ENCODE measurements at places on chromosomes 3 and 15.

GRCh38 chr3:48474619-48475018 is 28.1 kb downstream of the ATRIP start:
- no peak for DNase-seq

GRCh38 chr3:110734524-110734923 is 337.1 kb upstream of the NECTIN3 start:
- DNase-seq = no peak

- no peak for DNase-seq
These were observed 74.6 kb downstream of the GTPBP8 start for GRCh38 chr3:113065336-113065735.

DNA sequence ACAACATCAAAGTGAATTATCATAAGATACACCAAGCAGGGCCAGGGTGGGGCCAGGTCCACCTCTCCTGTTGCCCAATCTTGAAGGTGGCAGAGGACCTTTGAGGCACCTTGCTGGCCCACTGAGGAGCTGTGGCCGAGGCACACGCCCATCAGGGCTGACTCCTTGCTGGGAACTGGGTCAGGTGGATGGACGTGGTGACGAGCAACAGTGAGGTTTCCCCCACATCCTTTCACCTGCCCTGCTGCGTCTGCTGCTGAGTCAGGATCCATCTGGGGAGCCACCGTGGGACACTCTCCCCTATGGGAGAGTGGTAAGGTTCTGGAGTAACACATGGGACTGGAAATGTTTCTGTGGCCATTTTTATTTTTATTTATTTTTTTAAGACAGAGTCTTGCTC is 17.3 kb upstream of the FURIN start:
- DNase-seq = no peak

GRCh38 chr3:137771401-137772213 is 7.5 kb downstream of the SOX14 start:
- no peak for DNase-seq

DNA sequence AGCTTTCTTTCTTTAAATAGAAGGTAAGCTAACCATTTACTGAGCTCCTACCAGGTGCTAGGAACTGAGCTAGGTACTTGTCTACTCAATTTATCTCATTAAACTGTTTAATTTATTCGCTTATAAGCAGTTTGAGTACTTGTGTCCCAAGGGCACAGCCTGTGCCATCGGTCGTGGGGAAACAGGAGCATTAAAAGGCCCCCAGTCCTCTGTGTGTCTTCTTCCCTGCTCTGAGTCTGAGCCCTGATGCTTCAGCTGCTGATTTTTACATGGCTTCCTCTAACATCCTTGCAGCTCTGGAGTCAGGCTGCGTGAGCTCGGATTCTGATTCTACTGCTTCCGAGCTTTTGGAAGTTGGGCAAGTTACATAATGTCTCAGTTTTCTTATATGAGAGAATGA is 239.5 kb downstream of the EDEM1 start:
- DNase-seq = no peak

GRCh38 chr3:194561306-194561974 is 71.8 kb downstream of the TMEM44 start:
- no peak for DNase-seq

DNA sequence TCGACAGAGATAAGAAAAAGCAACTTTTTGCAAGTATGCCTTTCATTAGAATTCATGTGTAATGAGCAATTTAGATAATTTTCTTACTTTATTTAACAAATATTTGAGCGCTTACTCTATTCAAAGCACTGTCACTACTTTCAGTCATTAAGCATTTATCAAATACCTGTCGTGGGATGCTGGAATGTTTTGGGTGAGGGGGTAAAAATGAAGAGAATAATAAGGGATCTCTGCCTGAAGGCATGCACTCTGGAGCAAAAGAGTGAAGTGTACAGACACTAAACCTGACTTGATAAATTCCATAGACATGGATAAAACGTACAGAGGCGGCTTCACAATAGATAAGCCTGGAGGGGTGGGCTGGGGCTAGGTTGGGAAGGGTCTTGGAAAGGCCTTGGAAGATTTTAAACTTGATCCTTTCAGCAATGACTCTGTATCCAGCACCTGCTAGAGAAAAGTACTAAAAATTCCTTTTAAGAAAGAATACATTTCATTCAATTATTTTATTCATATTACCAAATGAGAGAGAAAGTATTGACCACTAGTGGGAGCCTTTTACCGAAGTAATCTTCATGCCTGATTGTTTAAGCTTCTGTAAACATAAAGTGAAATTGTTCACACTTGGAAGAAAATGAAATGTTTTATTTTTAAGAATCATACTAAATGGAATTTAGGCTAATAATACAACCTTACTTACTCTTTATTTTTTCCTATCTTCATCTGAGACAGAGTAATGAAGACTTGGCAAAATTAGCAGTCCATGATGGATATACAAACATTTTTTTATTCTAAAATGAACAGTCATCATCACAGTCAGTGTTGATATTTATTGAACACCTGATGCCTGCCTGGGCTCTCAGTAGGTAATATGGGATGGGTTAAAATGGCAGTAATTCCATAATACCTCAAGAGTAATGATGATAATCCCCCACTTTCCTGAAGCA is 113.2 kb downstream of the PPP2R3A start:
- DNase-seq = no peak

DNA sequence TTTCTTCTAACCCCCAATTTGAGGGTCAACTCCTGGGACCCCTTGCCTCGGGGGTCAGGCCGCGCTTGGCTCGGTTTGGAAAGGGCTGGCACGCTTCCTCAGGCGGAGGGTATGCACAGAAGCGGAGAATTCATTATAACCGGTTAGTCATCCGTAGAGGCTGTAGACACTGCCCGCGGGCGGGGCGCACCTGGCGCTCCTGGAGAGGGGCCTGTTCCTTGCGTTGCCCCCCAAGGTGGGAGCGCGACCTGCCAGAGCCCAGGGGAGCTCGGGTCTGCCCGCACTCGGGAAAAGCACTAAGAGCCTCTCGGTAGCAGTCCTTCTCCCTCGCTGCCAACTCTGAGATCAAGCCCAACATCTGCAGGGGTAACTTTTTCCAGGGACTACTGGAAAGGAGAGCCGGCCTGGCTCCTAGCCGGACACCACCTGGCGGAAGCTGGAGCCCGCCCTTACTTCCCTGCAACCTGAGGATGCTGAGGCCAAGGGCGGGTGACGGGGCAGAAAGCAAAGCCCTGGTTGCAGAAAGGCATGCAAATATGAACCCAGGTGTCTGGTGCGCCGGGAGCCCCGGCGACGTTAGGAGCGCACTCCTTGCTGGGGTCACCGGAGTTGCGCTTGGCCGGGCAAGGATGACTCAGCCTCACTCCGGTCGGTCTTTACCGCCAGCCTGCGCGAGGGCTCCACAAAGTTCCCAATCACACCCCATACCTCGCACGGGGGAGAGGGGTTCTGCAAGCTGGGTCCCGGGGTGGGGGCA is 1.5 kb upstream of the CACNA2D3 start:
- no peak for DNase-seq

GRCh38 chr3:132788301-132788671 is 66.1 kb upstream of the NPHP3 start:
- no peak for DNase-seq

DNA sequence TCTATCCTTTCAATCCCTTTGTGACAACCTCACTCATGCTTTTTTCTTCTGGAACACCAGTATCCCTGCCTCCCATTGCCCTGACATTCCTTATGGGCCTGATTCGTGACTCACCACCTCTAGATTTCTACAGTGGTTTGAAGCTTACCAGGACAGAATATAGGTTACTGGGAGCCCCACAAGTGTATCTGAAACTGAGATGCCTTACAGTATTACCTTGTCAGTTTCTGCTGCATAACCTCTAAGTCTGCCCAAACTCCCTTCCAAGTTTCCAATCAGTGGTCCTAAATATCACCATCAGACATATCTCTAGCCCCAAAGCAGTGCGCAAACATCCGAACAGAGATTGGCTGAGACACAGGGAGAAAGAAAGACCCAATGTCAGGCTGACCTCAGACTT is 5.6 kb downstream of the CPB1 start:
- DNase-seq = no peak

GRCh38 chr15:57667171-57667849 is 39.2 kb upstream of the POLR2M start:
- no peak for DNase-seq

DNA sequence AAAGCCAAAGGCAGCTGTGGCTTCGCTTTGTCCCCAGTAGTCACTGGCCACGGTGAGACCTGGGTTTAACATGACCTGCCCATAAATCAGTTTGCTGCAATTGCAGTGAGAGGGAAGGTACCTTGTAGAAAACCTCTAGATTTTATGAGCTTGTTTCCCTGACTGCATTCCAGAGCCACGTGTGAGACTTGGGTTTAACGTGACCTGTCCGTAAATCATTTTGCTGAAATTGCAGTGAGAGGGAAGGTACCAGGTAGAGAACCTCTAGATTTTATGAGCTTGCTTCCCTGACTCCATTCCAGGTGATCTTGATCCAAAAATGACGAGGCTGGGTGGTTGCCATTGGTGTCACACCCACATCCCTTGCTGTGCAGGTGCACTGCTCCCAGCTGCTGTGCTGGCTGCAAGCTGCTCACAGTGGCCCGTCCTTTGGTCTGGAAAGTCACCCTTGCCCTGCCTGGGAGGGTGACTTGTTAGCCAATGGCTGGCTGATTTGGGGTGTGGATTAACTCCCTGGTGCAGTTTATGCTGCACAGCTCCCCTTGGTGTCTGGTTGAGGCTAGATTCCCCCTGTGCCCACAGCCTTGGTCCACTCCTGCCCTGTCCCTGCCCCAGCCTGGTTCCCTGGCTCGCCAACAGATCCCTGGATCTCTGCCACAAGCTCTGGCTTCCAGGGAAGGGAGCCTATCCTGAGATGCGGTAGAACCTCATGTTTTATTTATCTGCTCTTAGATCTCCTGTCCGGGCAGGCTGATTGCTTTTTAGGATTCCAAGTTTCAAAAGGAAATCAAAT is 192.7 kb upstream of the CTDSPL start:
- DNase-seq = no peak

DNA sequence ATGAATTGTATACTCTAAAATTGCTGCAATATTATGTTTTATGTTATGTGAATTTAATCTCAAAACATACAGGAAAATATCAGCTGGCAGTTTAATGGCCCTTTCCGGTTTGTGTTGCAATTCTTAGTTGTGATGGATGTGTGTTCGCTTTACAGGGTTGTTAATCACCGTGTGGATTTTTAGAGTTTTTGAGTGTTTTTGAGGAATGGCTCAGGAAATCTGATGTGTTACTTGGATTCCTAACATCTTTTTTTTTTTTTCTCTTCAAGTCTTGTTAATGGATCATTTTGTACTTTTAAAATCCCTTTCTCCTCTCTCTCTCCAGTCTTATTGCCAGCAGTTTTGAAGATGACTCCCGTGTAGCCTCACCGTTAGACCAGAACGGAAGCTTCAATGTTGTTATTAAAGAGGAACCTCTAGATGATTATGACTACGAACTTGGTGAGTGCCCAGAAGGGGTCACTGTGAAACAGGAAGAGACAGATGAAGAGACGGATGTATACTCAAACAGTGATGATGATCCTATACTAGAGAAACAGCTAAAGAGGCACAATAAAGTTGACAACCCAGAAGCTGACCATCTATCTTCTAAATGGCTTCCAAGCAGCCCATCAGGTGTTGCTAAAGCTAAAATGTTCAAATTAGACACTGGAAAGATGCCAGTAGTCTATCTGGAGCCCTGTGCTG is 35.7 kb downstream of the MGA start:
- peak; percentile 1 for DNase-seq

DNA sequence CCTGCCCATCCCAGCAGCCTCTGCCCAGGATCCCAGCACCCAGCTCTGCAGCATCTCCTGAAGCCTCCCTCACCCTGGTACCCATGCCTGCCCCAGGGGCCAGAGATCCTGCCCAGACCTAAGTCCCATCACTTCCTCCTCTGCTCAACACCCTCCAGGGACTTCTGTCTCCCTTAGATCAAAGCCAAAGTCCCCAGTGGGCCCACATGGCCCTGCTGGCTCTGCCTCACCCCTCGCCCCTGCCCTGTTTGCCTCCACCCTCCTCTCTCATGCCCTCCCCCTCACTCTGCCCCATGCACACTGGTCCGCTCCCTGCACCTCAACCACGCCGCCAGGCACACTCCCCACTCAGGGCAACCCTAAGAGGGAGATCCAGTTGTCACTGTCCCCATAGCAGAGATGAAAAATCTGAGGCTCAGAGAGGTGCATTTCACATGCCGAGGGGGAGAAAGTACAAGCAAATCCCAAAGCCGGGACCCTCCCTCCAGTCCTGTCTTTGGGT is 146.5 kb downstream of the NUP210 start:
- DNase-seq = no peak

DNA sequence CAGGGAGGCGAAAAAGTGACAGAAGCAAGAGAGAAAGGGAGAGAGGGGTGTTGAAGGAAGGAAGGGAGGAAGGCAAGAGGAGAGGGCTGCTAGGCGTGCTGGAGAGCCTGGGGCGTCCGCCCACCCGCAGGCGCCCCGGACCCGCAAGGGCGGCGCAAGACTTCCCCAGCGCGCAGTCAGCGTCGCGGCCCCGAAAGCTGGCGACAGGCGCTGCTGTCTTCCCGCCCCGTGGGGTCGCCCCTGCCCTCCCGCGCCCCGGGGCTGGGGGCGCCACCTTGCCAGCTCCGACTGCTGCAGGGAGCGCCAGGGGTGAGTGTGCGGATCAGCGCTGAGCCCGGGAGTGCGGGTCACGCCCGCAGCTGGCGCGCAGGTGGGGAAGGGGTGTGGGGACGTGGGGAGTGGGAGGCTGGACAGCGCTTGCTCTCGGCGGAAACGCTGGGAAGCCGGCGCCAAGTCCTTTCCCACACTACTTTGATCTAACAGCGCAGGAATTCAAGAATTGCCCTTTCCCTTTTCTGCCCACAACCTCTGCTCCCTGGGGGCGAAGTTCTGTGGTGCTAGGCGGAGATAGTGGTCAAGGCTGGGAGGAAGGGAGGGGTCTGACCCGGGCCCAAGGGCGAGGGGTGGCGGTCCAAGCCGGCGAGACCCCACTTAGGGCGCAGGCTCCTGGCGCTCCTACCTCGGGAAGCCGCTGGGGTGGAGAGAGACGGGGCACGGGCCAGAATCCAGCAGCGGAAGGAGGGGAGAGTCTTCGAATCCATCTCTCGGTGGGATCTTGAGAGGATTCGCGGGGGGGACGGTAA is 266.1 kb downstream of the CGGBP1 start:
- no peak for DNase-seq

GRCh38 chr3:184039414-184039813 is 7.9 kb downstream of the HTR3D start:
- no peak for DNase-seq

DNA sequence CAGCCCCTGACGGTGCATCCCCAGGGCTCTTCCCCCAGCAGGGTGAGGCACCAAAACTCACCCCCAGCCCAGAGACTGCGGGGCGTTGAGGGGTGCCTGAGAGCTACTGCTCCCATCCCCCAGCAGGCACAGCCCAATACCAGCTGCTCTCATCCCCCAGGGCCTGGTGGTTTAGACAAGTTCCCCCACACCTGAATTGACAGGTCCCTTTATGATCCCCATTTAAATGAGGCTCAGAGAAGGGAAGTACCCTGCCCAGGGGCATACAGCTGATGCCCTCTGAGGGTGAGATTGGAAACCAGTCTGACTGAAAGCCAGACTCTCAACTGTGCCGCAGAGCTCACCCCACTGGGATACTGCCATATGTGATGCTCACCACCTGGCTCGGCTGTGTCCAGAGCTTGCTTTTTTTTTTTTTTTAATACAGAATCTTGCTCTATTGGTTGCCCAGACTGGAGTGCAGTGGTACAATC is 20.1 kb downstream of the DUSP7 start:
- DNase-seq = no peak
